ENCODE measurements at places on chromosomes 7 and 10.

- no peak for DNase-seq
Observed at GRCh38 chr10:96968682-96969423, 136.8 kb downstream of the LCOR start.

GRCh38 chr10:75295868-75296441 lies 60.2 kb upstream of the COMTD1 start:
- peak; percentile 21 for DNase-seq

- no peak for DNase-seq
Observed at GRCh38 chr7:39421661-39422060, 144.5 kb upstream of the YAE1 start.

DNA sequence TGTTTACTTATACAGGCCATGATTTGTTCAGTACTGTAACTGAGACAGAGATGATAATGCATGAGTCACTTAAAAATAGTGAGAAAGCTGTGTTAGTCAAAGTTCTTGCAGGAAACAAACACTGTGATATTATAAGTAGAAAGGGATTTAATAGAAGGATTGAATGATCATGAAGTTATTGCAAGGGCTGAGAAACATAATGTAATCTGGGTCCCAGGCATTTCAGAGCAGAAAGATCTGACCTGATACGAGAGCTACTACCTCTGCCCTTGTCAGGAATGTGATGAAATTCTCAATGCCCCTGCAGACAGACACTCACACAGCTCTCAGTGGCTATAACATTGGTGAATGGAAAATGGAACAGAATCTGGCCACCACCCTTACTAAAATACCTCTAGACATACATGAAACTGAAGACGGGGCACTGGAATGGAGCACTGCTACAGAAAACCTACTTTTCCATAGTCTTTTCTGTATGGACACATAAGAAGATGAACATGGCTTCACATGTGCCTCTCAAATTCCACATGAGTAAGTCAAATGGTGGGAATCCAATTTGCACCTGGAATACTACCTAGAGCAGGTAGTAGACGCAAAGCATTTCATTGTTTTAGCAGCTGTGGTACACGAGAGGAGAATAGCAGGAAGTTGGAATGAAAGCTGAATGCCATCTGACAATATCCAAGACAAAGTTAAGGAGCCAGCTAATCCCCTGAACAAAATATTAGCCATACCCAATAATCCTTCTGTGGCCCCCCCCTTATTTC lies 19.1 kb upstream of the VWDE start:
- DNase-seq, result peak; percentile 36

- DNase-seq, result no peak
Observed at GRCh38 chr10:59585046-59585700, 124.5 kb downstream of the SLC16A9 start.

- DNase-seq, result peak; percentile 89
Observed at GRCh38 chr7:16916105-16916639, 34.4 kb upstream of the AGR3 start.

DNA sequence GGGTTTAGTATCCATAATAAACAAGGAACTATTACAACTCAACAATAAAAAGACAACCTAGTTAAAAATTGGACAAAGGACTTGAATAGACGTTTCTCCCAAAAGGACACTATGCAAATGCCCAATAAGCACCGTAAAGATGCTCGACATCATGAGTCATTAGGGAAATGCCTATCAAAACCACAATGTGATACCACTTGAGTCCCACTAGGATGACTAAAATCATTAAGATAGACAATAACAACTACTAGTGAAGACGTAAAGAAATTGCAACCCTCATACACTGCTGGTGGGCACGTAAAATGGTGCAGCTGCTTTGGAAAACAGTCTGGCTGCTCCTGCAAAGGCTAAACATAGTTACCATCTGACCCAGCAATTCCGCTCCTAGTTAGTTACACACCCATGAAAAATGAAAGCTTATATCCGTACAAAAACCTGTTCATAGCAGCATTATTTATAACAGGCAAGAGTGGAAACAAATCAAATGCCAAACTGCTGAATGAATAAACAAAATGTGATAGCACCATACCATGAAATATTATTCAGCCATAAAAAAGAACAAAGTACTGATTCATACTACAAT lies 17.3 kb downstream of the CCDC3 start:
- peak; percentile 45 for DNase-seq

DNA sequence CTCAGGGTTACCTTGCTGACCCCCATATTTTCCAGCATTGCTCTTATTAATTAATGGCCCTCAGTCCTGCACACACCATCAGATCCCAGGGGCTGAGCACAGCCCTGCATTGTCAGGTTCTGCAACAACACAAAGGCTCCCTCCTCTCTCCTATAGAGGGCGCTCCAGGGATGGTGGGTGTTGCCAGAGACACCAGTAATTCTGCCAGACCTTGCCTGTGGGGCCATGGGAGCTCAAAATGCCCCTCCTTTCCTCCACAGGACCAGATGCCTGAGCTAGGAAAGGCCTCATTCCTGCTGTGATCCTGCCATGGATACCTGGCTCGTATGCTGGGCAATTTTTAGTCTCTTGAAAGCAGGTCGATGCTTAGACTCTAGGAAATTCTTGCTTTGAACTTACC lies 42.8 kb upstream of the PRSS58 start:
- no peak for DNase-seq

DNA sequence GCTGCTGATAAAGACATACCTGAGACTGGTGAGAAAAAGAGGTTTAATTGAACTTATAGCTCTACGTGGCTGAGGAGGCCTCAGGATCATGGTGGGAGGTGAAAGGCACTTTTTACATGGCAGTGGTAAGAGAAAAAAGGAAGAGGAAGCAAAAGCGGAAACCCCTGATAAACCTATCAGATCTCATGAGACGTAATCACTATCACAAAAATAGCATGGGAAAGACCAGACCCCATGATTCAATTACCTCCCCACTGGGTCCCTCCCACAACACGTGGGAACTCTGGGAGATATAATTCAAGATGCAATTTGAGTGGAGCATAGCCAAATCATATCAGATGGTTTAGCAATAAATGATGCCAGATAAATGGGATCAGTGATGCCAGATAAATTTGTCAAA lies 892.0 kb upstream of the CELF2 start:
- no peak for DNase-seq

DNA sequence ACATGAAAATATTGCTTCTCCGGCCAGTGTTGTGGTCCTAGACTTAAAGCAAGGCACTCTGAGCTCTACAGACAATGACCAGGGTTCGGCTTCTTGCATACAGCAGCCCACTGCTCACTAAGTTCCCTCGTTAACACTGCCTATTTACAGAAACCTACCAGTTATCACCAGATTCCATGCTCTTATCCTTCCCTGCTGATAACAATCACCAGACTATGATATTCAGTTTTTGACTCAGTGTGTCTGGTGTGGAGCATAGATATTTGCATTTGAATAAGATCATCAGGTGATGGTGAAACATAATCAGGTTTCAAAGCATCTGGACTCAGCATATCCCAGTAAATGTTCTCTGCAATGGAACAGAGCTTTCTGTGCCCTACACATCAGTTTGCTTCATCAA lies 182.3 kb downstream of the SNX13 start:
- DNase-seq, result no peak

All from IMR-90 (cell line).